HTR-8/SVneo (cell line): ENCODE measurements at places on chromosomes 6 and 20.
A peak's percentile ranks its signal among the peaks of the same experiment; 100 is the strongest.

- DNase-seq = no peak
Observed at GRCh38 chr20:50920997-50921396, 10.2 kb downstream of the ADNP start.

DNA sequence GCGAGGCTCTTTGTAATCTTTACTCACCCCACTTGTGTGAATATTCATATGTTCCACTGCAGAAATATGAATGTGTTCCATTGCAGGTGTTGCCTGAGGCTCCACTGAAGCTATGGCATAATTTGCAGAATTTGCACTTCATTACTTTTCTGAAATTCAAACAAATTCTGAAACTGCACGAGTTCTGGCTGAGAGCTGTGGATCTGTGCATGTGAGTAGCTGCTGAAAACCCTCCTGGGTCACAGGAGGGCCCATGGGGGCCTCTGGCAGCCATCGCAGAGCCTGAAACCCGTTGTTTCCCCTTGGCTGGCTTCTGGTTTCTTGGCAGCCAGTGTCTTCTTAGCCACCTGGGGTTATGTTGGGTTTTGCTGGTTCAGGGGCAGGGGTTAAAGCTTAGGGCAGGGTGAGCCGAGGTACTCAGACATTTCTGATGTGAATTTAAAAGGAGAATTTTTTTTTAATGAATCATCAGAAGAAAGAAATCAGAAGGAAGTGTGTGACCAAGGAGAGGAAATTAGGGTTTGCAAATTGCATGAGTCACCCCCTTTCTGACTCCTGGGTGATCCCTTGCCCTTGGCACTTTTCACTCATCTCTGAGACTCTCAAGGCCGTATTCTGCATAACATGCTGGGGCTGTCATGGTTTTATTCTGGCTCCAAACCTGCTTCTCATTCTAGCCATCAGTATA is 40.6 kb downstream of the TOX2 start:
- peak; percentile 98 for DNase-seq

GRCh38 chr6:82704045-82704444 is 340.4 kb downstream of the TPBG start:
- DNase-seq = peak; percentile 22

DNA sequence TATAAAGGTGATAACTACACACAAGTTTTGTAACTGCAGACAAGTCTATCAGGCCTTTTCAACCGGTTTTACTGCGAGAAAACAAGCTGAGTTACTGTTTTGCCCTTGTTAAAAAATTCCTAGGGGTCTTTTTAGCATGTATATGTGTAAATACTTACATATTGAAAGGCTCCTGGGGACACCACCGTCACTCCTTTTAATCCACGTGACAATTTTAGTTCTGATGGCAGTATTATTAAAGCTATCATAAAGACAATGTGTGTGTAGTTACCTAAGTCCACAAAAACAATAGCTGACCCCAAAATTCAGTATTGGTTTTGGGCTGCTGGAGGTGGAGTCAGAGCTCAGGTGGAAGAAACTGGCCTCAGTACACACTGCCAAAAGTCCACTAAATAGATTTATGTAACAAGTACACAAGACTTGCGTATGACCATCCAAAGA is 41.3 kb upstream of the HFE start:
- no peak for DNase-seq

GRCh38 chr20:34774449-34774848 is 51.0 kb downstream of the NCOA6 start:
- DNase-seq = no peak

- DNase-seq = no peak
Observed at GRCh38 chr20:64180673-64181072, 16.4 kb downstream of the MYT1 start.

DNA sequence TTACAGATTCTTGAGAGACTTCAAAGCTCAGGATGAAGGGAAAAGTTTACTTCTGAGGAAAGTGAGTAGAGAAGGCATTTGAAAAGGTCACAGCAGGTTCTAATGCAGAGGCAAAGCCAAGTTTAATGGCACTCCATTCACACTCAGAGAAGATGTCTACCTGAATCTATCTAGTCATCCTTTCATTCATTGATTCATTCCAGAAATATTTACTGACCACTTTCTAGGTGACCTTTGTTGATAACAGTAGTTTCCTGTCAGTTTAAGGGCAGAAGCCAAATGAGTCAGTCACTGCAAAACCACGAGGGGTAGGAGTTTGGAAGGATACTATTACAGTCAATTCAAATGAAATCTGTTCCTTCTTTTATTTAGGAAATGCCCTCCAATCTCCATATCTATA is 30.8 kb downstream of the FBXO5 start:
- DNase-seq = peak; percentile 27

GRCh38 chr6:4355241-4355640 is 219.9 kb upstream of the ECI2 start:
- DNase-seq = peak; percentile 71

DNA sequence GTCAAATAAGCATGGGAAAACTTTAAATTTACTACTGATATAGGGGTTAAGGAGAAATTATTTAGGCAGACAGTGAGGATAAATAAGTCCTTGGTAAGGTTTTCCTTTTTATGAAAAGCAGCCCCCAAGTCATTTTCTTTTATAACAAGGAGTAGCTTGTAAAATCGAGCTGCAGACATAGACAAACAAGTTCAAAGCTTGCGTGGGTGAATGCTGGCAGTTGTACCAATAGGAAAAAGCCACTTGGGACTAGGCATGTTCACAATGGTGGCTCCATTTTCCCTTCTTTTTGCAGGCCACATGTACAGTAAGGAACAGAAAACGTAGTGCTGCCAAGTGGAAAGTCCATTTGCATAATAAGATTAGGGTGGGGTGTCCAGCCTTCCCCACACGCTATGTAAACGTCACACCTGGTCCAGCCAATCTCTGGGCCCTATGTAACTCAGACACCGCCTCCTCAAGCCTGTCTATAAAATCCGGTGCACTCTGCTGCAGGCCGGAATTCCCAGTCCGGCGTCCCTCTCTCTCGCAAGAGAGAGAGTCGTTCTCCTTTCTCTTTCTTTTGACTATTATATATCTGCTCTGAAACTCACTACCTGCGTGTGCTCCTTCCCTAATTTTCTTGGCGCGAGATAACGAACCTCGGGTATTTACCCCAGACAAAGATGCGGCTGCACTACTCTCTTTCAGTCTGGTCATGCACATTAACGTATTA is 217.1 kb upstream of the MAN1A1 start:
- DNase-seq = no peak

- no peak for DNase-seq
Observed at GRCh38 chr6:166937746-166938145, 18.6 kb downstream of the RNASET2 start.

DNA sequence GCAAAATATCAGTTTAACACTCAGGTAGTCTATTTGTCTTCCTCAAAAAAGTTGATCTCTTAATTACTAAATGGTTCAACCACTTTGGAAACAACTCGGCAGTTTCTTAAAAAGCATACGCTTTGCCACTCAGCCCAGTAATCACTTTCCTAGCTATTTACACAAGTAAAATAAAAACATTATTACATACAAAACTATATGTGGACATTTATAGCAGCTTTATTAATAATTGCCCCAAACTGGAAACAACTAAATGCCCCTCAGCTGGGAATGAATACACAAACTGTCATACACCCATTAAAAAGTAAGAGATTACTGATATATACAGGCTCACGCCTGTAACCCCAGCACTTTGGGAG is 7.4 kb downstream of the EEF1A1 start:
- no peak for DNase-seq

GRCh38 chr6:89910902-89911240 is 16.6 kb downstream of the GJA10 start:
- no peak for DNase-seq

DNA sequence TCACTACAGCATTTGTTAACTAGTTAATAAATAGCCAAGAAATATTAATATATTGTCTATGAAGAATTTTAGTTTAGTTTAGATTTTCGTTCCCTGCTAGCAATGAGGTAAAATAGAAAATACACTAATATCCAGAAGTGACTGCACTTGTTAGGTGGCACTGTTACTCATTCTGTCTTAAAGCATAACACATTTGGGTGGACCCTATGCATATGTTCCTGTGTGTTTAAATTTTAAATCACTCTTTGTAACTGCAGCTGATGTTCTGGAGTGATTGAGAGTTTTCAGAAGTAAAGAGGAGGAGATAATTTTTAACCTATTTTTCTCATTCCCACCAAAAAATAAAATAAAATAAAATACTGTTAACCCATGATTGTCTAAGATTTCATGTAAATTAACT is 73.9 kb upstream of the SOX4 start:
- DNase-seq = no peak

DNA sequence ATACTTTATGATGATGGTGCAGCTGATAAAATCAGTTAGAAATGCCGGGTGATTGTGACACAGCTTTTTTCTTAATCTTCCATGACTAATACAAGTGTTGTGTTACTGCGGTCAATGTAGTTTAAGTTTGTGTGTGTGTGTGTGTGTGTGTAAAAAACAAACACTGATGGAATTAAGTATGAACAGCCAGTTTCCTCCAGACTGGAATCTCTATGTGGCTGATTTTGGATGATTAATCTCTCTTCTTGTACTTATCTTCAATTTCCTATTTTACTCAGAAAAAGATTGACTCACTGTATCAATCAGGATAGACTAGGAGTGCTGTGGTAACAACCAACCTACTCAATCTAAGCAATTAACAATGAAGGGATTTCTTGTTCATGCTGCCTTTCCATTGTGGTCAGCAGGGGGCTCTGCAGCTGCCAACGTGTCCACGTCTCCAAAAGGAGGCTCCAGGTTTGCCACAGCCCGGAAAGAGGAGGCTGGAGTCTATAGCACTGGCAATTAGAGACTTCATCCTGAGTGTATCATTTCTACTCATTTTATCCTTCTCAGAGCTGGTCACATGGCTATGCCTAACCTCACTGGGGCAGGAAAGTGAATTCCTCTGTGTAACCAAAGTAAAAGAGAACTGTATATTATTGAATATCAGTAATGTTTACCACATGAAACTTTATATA is 107.7 kb downstream of the CD109 start:
- peak; percentile 54 for DNase-seq

DNA sequence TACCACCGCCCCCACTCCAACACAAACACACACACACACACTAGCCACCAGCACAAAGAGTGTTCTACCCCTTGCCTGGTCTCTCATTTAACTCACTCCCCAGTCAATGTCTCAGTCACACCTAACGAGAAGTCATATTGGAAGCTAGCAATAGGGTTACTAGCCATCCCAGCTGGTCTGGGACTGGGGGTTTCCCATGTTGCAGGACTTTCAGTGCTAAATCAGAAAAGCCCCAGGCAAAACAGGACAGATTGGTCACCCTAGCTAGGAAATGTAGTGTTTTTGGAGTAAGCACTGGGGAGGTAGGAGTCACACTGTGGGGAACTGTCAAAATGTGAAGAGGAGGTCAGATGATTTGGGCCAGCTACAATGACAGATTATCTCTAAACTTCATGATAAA is 158.1 kb downstream of the UNC5CL start:
- DNase-seq = no peak

DNA sequence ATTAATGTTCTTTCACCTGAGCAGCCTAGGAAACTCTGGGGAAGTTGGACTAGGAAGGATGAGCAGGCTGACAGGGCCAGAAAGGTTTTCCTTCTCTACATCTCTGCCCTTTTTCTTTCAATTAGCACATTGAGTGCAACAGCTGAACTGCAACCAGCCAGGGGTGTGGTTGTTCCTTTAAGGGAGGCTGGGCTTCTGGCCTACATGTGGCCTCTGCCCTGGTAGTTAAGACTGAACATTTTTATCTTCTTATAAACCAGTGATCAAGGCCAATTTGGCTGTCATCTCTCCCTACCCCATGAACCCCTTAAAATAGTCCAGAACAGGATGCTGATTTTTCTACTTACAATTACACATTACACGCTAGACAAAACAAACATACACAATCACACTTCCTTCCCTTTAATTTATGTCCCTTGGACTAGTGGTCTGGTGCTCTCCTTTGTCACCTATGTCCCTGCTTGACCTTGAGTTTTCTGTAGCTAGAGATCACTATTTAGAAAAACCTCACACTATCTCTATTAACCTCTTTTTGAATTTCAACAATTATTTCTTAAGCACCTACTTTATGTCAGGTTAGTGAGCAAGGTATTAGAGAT is 60.3 kb downstream of the RNF217 start:
- DNase-seq = no peak

DNA sequence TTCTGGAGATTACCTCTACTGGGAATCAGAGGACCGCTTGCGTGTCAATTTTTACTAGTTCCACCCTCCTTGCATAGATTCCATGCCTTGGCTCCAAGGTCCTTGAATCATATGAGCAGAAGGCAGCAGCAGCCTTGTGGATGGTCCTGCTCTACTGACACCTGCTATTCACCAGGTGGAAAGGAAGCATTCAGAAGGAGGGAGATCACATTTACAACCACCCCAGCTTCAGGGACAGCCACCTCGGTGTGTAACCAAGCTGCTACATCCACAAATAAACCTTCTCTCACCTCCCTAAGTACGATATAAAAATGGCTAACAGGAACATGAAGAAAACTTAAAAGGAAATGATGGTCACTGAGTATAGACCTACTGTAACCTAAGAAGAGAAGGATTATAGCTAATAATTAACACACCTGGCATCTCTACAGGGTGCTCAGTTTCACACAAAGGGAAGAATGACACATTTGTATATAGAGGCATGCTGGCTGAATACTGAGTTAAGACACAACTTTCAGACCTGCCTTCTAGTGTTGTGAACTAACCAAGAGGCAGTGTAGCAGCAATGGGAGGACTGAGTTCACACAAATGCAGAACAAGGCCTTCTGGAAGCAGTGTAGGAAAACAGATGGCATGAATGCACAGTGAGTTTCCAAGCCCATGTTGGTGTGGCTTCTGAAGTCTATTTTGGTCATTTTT is 46.3 kb upstream of the SRPK1 start:
- DNase-seq = no peak

- DNase-seq = peak; percentile 35
Observed at GRCh38 chr6:112468359-112468758, 121.2 kb downstream of the RFPL4B start.

DNA sequence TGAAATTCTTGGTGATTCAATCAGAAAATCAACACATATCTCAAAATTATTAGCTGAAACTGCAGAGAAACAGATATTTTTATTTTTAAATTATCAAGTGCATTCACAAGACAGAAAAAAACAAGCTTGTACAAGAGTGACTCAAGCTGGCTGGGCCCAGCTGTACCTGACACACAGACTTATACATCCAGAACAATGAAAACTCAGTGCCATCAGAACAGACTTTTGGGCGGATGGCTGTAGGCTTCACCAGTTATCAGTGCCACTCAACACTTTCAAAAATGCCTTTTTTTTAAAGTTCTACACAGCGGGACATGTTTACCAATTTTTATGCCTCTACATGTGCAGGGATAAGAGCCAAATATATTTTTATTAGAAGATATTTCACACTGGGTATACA is 102.8 kb downstream of the MYB start:
- no peak for DNase-seq

- no peak for DNase-seq
Observed at GRCh38 chr6:147281895-147282565, 77.8 kb downstream of the STXBP5 start.

- DNase-seq = no peak
Observed at GRCh38 chr6:47908271-47908670, 126.4 kb downstream of the OPN5 start.

- no peak for DNase-seq
Observed at GRCh38 chr20:51889466-51889865, 87.1 kb upstream of the SALL4 start.
